GM04503 (cell line): ENCODE measurements at places on chromosomes 3 and 15.

DNA sequence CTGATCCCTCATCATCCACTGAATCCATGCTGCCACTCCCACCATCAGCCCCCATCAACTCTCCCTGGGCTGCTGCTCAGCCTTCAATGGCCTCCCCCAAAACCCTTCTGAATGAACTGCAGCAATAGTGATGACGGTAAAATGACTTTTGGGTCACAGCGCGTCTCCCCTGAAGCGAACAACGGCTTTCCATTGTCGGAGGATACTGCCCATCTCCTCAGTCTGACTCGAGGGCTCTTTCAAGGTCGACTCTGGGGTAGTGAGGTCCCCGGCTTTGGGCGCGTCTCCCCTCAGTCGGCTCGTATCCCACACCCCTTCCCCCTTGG, 57.2 kb upstream of the ZBTB38 start:
- no peak for DNase-seq

DNA sequence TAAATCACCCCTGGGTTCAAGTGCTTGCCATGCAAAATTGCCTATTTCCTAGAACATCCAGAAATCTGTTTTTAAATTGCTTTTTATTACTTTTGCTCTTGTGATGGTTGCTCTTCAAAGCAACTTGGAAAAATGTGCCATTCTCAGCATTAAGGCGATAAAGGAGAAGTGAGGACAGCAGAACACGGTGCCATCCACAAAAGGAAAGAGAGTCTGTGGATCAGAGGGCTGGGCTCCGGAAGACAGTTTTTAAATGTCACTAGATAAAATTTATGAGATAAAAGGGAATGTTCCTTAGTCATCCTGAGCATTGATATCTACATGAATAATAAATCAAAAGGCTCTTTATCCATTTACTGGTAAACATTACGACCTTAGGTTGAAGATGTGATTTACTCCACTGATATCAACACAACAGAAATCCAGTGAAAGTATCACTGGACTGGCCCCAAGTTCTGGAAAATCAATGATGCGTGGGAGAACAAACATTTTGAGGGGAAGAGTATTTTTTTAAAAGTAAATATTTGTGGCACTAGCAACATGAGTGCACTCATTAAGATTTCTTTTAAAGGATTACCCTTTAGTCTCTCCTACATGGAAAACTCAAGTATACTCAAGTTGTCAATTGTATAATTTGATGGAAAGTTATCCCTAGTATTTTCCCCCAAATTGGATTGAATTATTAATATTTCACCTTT, 554.7 kb downstream of the FHIT start:
- DNase-seq, result no peak

DNA sequence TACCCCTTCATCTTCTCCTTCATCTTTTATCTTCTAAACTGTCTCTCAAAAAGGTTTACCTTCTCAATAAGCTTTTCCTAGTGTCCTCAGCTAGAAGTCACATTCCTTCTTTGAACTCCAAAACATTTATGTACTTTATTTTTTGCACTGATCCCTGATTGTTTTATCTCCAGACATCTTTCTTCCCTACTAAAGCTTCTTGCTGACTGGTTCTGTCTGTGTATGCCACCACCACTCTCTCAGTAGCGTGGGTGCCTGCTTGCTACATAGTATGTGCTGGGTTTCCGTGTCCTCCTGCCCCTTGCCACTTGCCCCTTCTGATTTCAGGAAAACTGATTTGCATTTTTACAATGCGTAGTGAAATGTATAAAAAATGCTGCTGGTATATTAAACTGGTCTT, 24.0 kb downstream of the GTF2E1 start:
- no peak for DNase-seq

GRCh38 chr15:32844118-32844711, 126.4 kb downstream of the GREM1 start:
- no peak for DNase-seq

GRCh38 chr3:134374791-134375581, 739 bp upstream of the AMOTL2 start:
- no peak for DNase-seq

DNA sequence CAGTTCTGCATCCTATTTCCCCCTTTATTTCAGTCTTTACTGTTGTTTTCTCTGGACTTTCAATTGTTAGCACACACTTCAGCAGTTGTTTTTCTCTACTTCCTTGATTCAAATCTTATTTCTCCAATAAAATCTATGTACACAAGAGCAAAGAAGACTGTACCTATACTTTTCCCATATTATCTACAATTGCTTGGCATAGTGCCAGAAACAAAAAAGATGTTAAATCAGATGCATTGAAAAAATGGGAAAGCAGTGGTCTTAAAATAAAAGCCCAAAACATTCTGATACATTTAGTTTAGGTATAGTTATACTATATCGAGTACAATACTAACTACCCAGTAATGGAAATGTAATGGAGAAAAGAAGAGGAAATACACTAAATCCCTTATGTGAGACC, 265.1 kb downstream of the UBE2E2 start:
- DNase-seq, result no peak
